ENCODE measurements at places on chromosomes 1 and 21.

DNA sequence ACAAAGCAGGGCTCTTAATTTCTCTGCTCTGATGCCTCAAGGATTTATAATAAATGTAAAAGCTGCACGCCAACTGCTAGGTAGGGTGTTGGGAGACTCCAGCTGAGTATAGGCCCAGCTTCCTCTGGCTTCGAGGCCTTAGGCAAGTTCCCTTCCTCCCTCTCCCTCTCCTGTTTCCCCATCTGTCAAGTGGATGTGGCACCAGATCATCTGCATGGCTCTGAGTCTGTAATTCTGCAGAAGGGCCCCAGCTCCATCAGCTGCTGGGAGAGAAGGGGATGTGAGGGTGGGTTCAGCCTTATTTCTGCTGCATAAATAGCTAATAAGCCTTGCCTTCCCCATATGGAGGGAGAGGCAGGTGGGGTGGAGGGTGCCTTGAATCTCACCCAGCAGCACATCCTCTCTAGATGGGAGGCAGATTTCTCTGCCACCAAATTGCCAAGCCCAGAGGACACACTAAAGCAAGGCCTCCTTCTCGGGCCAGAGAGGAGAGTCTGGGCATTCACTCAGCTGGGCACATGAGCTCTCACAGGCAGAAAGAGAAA lies 3.8 kb downstream of the TRIM62 start:
- DNase-seq, result no peak

DNA sequence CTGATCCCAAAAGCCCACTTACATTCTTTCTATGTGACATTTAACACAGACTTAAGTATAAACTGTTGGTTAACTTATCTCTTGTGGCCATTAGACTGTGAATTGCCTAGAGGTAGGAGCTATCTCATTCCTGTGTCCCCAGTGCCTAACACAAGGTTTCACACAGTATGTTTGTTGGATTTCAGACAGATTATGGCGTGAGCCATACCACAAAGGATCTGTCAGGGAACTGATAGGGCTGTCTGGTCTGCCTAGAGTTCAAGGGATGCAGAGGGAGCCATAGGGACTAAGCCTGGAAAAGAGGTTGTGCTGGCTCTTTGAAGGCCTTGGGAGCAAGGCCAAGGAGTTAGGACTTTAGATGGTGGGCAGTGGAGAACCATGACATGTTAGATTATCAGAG lies 40.0 kb downstream of the MEF2D start:
- no peak for DNase-seq

DNA sequence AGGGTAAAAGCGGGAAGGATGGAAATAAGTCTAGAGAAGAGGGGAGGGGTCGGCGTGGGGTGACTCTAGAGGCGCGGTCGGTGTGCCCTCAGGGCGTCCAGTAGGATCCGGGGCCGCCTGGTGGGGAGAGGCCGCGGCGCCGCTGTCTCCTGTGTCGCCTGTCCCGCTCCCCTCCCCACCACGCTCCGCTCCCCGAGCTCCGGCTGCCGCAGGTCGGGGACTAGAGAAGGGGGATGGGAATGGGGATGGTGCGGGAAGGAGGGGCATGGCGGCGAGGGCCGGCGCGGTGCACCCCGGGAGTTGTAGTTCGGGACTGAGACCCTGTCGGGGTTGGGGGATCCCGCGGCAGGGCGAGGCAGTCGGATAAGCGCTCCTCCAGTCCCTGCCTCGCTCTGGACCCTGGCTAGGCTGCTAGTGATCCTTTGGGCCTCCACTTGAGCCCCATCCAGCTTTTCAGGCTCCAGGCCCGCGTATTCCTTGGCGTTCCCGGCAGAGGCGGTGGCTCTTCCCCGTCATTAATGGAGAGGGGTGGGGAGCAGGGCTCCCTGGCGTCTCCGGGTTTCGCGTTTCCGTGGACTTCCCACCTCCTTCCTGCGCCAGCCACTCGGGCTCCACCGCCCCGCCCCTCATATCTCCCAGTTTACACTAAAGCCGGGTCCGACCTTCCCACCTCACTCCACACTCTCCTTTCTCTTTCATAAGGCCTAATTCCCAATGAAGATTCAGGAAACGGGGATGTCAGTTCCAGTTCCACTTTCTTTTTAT lies at the start of gene ENTREP3:
ENTREP3 (minus strand) TSS at position 241 of the 765 bp plus-strand sequence. CDS start 606 bp downstream, outside the sequence.
- peak; percentile 80 for DNase-seq

- no peak for DNase-seq
Measured at GRCh38 chr1:243246916-243247315, 8.2 kb downstream of the CEP170 start.

DNA sequence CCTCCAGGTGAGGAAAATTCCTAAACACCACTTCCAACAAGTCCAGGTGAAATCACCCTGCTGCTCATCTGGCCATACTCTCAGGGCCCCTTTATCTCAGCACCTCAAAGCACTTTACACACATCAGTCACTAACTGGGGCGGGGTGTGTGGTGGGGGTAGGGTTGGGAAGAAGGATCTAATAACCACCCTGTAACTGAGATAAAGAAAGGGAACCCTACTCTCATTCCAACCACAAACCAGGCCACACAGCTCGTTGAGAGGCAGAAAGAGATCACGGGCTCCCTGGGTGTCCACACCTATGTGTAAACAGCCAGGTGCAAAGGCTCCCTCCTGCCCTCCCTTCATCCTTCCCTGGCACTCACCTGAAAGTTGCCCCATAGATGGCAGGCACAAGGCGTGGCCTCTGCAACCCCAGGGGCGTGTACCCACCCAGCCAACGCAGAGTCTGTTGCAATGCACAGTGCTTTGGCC lies 20.4 kb downstream of the GPR161 start:
- DNase-seq, result no peak

- no peak for DNase-seq
Measured at GRCh38 chr1:13996334-13996733, 296.3 kb downstream of the PRDM2 start.

DNA sequence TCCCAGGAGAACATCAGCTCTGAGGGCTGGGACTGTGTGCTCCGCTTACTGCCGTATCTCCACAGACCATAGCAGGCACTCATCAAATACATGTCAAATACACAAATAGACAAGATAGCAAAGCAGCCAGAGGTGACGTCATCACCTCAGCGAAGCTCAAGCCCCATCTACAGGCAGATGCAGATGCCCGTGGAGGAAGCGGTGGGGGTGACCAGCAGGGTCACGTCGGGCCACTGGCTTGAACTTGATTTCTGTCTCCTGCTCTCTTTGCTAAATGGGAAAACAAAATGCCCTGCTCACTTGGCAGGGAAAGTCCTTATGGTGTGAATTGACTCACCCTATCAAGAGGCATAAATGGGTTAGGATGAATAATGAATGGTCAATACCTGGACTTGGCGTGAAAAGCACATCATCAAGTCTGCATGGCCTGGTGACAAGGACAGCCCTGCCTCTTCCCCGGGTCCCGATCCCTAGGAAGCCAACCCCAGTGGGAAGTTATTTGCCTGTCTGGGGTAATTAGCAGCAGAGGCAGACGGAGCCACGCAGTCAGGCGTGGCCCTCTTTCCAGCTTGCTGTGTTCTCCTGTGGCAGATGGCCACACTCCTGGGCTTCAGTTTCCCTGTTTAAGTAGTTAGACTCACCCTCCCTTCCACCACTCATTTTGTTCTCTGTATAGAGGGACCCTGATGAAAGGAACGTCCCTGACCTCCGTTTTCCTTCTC lies 536.0 kb downstream of the NPHP4 start:
- DNase-seq, result no peak

DNA sequence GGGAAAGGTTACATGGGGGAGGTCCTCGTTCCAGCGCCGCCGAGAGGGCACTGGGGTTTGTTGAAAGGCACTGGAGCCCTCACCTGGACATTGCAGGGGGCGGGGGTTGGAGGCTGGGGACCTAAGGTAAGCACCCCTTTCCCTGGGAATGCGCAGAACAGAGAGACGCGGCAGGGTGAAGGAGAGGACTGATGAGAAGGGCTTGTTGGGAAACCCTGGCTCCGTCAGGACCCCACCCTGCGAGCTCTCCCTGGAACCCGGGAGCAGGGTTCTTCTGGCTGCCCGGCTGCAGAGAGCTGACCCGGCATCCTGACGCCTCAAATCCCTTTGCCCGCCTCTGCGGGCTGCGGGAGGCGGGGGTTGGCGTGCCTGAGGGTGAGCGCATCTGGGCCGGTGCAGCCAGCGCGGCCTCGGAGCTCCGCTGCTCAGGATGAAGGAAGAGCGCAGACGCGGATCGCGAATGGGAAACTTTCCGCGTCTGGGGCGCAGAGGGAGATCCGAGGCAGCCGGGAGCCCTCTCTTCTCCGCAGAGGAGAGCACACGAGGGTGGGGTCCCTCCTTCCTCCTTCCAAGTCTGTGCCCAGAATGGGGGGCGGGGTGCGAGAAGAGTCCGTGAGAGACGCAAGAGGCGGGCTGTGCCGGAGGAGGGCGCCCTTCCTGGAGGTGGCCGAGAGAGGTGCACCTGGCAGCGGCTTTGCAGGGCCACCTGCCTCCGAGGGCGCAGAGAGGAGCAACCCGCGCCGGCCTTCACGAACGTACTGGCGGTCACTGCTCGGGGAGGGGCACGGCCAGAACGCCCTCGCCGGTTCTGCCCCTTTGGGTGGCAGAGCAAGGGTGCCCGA lies 2.4 kb downstream of the IGSF21 start:
- no peak for DNase-seq

DNA sequence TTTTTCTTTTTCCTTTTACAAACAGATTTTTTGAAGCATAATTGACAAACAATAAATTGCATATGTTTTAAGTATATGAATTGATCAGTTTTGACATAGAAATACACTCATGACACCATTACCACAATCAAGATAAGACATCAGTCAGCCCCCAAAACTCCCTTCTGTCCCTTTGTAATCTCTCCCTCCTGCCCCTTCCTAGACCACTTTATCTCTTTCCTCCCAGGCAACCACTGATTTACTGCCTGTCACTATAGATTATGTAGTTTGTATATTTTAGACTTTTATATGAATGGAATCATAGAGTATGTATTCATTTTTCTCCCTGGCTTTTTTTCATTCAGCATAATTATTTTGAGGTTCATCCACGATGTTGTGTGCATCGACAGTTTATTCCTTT lies 6.9 kb upstream of the SYT14 start:
- no peak for DNase-seq

DNA sequence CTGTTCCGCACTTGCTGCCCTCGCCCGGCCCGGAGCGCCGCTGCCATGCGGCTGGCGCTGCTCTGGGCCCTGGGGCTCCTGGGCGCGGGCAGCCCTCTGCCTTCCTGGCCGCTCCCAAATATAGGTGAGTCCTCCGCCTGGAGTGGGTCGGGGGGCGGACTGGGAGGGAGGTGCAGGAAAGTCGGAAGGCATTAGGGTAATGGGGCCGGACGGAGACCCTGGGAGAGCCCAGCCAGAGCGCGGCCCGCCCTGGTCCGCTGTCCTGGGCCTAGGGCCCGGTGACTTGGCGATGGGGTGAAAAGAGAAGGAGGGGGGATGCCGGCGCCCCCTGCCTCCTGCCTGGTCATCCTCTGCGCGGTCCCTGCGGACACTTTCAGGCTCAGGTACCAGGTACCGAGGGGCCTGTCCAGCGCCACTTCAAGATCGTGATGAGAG lies 243 bp downstream of the ADAM15 start:
- DNase-seq, result no peak

DNA sequence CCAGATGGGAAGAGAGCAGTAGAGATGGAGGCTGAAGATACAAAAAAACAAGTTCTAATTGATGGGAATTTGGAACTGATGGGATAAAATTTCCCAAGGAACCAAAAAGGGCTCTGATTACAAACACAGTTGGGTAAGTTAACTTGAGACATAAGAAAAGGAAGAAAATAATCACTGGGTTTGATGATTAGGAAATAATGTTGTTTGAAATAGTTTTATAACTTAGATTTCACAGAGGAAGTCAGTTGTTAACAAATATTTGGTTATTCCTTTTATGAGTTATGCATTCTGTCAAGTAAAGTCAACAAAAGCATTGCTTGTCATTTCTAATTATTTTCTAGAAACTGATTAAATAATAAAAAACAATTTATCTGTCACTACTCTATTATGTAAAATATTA lies 20.4 kb upstream of the SUCO start:
- no peak for DNase-seq

DNA sequence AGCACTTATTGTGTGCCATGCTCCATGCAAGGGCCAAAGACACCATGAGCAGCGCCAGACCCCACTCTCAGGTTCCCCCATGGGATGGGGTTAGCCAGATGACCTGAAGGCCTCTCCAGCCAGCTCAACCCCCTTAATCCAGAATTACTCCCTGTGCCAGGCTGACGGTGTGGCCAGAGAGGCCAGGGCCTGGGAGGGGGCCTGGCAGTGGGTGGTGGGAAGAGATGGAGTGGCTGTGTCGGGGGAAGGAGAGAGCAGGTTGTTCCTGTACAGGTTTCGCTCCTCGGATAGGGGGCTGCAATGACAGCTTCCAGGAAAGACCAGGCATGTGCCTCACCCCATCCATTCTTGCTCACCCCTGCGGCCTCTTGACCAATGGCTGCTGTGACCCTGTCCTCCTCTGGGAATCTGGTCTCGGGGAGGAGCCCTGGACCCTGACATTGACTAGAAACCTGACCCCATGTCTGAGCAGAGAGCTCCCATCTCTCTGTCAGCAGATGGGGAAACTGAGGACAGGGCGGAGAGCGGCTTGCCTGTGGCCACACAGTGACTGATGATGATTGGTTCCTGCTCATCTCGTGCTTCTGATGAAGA lies 345.3 kb downstream of the MATN1 start:
- no peak for DNase-seq

DNA sequence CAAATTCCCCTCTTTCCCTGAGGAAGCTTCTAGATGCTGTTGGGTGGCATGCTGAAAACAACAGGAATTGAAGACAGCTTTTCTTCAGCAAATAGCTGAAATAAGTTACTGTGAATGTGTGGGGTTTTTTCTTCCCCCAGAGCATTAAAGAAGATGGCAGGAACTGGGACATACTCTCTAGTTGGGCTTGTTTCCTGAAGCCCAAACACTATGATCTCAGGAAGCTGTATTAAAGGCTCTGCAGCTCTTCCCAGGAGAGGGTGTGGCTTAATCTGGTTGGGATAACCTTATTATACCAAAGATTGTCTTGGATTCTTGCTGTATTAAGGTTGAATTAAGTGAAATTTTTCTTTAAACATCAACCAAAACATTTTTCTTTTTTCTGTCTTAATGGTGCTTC lies 64.9 kb upstream of the LMO4 start:
- no peak for DNase-seq

DNA sequence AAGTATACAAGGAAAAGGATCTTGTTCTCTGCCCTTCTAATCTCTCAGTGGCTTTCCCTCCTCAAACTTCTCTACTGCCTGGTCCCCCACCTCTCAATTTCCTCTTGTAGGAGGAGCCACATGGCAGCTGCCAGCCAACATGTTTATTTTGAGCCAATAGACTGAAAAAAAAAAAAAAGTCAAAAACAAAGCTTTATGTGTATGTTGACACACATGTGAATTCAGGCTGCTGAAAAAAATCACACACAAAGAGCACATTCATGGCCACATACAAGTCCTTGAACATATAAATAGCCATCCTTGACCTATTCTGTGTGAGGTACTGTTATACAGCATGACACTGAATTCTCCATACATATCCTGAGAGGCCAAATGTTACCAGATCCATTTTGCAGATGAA lies 3.7 kb downstream of the PTPN14 start:
- DNase-seq, result no peak

GRCh38 chr1:170149241-170149640 lies 3.5 kb downstream of the NTMT2 start:
- DNase-seq, result no peak

GRCh38 chr1:66931590-66931989 lies 6.8 kb downstream of the MIER1 start:
- peak; percentile 16 for DNase-seq
